Nephron progenitor cell (in vitro differentiated cells): ENCODE measurements at places on chromosomes 13 and 19.

- peaks cover 11% of the 10 kb centered on the region for H3K4me1 ChIP-seq
- peaks cover 55% of the 10 kb centered on the region for H3K36me3 ChIP-seq
- no peaks in the 10 kb centered on the region for H3K27me3 ChIP-seq
These were observed 86.5 kb upstream of the FBXL3 start for GRCh38 chr13:77113496-77113895.

- H3K4me3 ChIP-seq, result no peak overlapping the region
- no peak overlapping the region for H3K27ac ChIP-seq
- peak; percentile 80 for DNase-seq
- peaks cover 13% of the 10 kb centered on the region for H3K27me3 ChIP-seq
- H3K36me3 ChIP-seq, result no peaks in the 10 kb centered on the region
- H3K4me1 ChIP-seq, result peaks cover 4% of the 10 kb centered on the region
These were observed 18.5 kb downstream of the LYPD3 start for GRCh38 chr19:43446746-43447489.

- peaks cover 10% of the 10 kb centered on the region for H3K4me1 ChIP-seq
- H3K36me3 ChIP-seq, result no peaks in the 10 kb centered on the region
- H3K27me3 ChIP-seq, result peaks cover 98% of the 10 kb centered on the region
- H3K4me3 ChIP-seq, result peak overlapping the region; percentile 70
These were observed 6.3 kb upstream of the RDH13 start for GRCh38 chr19:55068950-55069864.

- no peak for DNase-seq
- H3K4me3 ChIP-seq, result no peak overlapping the region
- H3K27me3 ChIP-seq, result no peaks in the 10 kb centered on the region
- H3K36me3 ChIP-seq, result peaks cover 37% of the 10 kb centered on the region
- H3K27ac ChIP-seq, result no peak overlapping the region
These were observed 29.3 kb downstream of the MIPEP start for GRCh38 chr13:23859904-23860303.

DNA sequence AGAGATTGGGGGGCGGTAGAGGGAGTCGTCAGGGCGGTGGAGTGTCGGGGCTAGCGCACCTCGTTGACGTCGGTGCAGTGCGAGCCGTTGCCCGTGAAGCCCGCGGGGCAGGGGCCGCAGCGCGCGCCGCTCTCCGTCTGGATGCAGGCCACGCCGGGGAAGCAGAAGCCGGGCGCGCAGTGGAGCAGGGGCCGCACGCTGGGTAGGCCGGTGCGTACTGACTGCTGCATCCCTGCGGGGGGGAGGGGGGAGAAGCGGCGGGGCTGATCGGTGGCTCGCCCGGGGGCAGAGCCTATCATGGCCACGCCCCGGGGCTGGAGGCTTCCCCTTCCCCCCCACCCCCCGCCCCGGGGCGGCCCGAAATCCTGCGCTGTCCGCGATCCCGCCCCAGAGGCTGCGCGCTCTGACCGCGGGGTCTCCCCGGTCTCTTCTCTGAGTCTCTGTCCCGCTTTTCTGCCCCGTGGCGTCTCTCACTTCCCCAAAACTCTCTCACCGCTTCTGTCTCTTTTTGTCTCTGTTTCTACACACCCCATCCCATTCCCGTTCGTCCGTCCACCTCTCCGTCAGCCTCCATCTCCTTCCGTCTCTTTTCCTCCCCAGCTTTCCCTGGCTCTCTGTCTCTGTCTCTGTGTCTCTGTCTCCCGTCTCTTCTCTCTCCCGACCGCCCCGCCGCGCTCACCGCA lies 1.1 kb downstream of the COMP start:
- peak; percentile 72 for DNase-seq
- peaks cover 100% of the 10 kb centered on the region for H3K27me3 ChIP-seq
- peaks cover 29% of the 10 kb centered on the region for H3K4me1 ChIP-seq

DNA sequence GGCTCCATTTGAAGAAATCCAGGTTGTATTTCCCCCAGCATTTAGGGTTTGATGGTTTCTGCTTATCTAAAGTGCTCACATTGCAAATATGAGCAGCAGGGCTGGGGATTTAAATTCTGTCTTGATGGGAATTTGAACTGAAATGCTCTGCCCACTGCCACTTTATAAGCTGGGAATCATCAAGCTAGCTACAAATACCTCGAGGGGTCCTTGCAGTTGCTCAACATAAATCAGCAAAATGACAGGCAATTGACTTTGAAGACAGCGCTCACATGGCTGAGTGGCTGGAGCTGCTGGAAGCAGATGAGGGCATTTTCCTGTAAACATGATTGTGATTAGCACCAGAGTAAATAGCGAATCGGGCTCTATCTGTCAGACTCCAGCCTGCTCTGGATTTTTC lies 39.4 kb upstream of the MEDAG start:
- H3K4me1 ChIP-seq, result peaks cover 81% of the 10 kb centered on the region
- DNase-seq, result no peak
- H3K27me3 ChIP-seq, result peaks cover 34% of the 10 kb centered on the region
- H3K27ac ChIP-seq, result no peak overlapping the region
- no peak overlapping the region for H3K4me3 ChIP-seq
- no peaks in the 10 kb centered on the region for H3K36me3 ChIP-seq

DNA sequence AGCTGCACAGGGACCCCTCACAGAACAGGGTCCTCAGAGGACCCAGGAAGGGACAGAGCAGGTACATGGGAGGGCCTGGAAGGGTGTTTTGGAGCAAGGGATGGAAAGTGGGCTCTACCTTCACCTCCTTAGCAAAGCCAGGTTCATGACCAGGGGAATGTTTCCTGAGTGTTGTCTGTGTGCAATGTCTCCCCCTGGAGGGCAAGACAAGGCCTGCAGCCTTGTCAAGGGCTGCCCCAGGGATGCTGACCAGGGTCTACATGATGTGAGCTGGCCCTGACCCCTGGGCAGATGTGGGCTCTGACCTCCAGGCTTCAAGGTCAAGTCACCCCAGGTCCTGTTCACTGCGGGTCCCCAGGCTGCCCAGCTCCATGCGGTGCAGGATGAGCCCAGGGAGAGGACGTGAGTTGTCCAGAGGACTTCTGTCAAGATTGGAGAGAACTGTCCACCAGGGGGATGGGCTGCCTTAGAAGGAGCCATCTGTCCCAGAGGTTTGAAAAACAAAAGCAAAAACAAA lies 1.0 kb upstream of the CEACAM1 start:
- H3K4me3 ChIP-seq, result no peak overlapping the region
- no peak overlapping the region for H3K27ac ChIP-seq
- peaks cover 3% of the 10 kb centered on the region for H3K27me3 ChIP-seq
- peaks cover 7% of the 10 kb centered on the region for H3K4me1 ChIP-seq

GRCh38 chr13:25130944-25131343 lies 35.0 kb downstream of the PABPC3 start:
- no peaks in the 10 kb centered on the region for H3K36me3 ChIP-seq
- no peak overlapping the region for H3K27ac ChIP-seq
- no peak overlapping the region for H3K4me3 ChIP-seq
- H3K4me1 ChIP-seq, result no peaks in the 10 kb centered on the region
- no peak for DNase-seq
- H3K27me3 ChIP-seq, result peaks cover 9% of the 10 kb centered on the region

DNA sequence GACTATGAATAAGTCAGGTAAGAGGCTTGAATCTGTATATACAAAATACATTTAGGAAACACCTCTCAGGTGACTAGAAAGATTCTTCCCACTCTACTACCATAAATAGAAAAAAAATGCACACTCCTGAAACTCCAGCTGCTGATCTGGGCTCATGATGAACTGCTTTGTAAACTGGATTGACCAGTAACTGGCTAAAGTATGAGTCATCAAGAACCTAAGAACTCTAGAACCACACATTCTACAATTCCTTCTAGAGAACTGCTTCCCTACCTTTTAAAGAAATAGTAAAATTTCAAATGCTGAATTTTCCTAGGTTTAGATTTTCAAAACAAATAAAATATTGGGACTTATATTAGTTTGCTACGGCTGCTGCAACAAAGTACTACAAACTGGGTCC lies 55.2 kb downstream of the ELF1 start:
- no peak overlapping the region for H3K27ac ChIP-seq
- peaks cover 1% of the 10 kb centered on the region for H3K36me3 ChIP-seq
- DNase-seq, result no peak
- no peaks in the 10 kb centered on the region for H3K27me3 ChIP-seq
- no peak overlapping the region for H3K4me3 ChIP-seq
- no peaks in the 10 kb centered on the region for H3K4me1 ChIP-seq

- peak overlapping the region; percentile 91 for H3K4me3 ChIP-seq
- H3K36me3 ChIP-seq, result no peaks in the 10 kb centered on the region
- DNase-seq, result peak; percentile 50
- peaks cover 40% of the 10 kb centered on the region for H3K4me1 ChIP-seq
- H3K27me3 ChIP-seq, result no peaks in the 10 kb centered on the region
- peak overlapping the region; percentile 78 for H3K27ac ChIP-seq
These were observed 699 bp downstream of the TMEM259 start for GRCh38 chr19:1019980-1020867.

DNA sequence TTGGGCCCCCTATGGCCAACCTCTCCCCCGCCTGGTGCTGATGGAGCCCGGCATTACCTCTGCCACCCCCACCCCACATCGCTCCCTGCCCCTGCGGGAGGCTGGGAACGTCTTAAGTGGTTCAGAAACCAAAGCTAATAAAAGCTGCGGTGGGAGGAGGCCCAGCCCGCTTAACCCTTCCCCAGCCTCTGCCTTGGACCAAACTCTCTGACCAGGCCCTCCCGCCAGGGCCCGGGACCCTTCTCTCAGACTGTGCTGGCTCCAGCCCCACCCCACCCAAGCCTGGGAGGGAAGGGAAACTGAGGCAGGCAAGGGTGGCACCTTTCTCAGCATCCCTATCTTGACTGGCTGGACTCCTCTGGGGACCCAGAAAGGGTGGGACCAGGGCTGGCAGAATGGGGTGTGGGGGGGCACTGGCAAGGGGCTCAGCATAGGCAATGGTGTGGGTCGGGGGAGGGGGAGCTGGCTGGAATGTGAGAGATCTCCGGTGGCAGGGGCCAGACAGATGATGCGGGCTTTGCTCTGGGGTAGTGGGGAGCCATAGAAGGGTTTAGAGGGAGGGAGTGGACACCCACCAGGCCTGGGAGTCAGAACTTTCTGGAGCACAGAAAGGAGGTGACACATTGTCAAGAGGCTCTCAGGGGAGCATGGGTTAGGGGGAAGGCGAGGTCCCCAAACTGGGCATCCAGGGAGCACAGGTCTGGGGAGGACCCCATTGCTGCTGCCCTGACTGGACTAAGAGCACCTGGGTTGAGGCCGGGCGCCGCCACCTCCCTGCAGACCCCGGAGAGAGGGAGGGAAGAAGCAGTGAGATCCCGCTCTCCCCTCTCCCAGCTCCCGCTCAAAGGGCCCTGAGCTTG lies 21.9 kb downstream of the SMIM24 start:
- no peak overlapping the region for H3K27ac ChIP-seq
- DNase-seq, result no peak
- H3K36me3 ChIP-seq, result no peaks in the 10 kb centered on the region
- H3K27me3 ChIP-seq, result peaks cover 35% of the 10 kb centered on the region
- H3K4me3 ChIP-seq, result peak overlapping the region; percentile 54

- no peaks in the 10 kb centered on the region for H3K36me3 ChIP-seq
- H3K4me1 ChIP-seq, result peaks cover 3% of the 10 kb centered on the region
- no peak overlapping the region for H3K4me3 ChIP-seq
- peaks cover 43% of the 10 kb centered on the region for H3K27me3 ChIP-seq
These were observed 141.9 kb downstream of the TEX29 start for GRCh38 chr13:111462221-111462764.

DNA sequence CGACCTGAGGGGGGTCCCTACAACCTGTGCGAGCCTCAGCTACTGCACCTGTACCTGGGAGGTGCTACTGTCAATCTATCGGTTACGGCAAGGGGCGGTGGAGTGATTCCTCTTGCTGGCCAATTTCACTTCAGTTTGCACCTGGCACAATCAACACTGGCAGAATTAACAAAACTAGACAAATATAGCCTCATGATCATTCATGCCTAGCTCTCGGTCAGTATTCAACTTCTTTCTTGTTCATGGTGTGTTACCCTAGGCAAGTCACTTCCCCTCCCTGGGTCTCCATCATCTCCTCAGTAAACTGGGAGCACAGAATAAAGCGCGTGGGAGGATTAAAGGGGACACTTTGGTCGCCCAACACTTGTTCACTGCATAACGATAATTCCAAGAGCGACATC lies 618 bp downstream of the HAUS8 start:
- H3K27ac ChIP-seq, result peak overlapping the region; percentile 87
- DNase-seq, result no peak
- peak overlapping the region; percentile 97 for H3K4me3 ChIP-seq
- peaks cover 74% of the 10 kb centered on the region for H3K4me1 ChIP-seq

DNA sequence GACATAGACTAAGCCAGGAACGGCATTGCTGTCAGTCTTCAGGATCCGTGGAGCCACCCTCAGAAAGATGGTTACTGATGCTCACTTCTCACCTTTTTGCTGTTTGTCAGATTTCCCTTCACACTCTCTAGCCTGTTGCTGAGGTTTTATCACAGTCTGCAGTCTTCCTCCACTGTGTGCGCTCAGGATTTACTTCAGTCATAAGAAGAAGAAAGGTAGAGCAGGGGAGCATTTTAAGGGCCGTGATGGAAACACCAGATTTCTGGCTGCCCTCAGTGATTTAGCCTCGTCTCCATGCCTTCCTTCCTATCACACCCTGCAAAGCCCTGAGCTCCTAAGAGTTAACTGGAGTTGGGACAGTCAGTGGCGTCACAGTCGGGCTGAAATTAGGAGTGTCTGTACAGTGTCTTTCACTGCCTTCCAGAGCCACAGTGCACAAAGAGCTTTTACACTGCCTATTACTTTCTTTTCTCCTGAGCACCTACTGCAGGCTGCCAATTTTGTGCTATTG lies 60.0 kb upstream of the GPR183 start:
- peaks cover 31% of the 10 kb centered on the region for H3K4me1 ChIP-seq
- no peak for DNase-seq
- peaks cover 51% of the 10 kb centered on the region for H3K36me3 ChIP-seq
- H3K27ac ChIP-seq, result peak overlapping the region; percentile 15
- no peaks in the 10 kb centered on the region for H3K27me3 ChIP-seq

- H3K4me3 ChIP-seq, result no peak overlapping the region
- H3K4me1 ChIP-seq, result no peaks in the 10 kb centered on the region
- no peaks in the 10 kb centered on the region for H3K36me3 ChIP-seq
- no peaks in the 10 kb centered on the region for H3K27me3 ChIP-seq
- no peak overlapping the region for H3K27ac ChIP-seq
These were observed 849.4 kb upstream of the MIR17HG start for GRCh38 chr13:90498096-90498495.

DNA sequence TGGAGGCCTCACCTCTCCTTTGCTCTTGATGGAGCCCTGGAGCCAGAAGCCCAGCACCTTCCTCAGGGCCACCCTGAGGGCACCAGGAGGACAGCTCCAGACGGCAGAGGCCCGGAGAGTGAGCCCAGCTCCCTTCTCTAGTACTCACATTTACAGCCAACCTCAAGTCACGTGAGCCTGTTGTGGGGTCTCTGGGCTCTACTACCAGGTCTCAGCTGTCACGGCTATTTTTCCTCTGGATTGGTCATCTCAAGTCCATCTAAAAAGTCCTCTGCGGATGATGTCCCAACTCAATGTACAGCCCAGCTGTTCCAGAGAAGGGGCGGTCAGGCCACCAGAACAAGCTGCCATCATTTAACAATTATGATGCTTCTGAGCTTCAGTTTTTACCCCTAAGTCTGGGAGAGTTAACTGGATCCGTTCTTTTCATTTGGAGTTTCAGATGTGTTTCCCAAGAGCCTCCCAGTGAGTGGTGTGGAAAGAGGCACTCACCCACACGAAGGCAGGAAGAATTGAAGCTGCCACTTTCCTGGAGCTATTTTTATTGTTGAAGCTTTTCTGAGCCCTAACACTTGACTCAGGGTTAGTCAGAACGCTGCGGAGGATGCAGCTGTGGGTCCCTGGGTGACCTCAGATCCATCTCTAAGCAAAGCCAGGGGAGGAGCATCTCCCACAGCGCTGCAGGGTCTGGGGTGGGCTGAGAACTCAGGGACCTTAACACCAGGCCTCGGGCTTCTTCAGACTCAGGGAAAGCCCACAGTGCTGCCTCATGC lies 143.5 kb upstream of the UBL3 start:
- H3K36me3 ChIP-seq, result no peaks in the 10 kb centered on the region
- no peak for DNase-seq
- no peak overlapping the region for H3K4me3 ChIP-seq
- H3K4me1 ChIP-seq, result peaks cover 26% of the 10 kb centered on the region
- H3K27ac ChIP-seq, result no peak overlapping the region
- H3K27me3 ChIP-seq, result no peaks in the 10 kb centered on the region
